Epithelial cell of proximal tubule (primary cell): ENCODE measurements at places on chromosomes 5 and 9. TPM values are rescaled to one million over a fixed set of nuclear protein-coding genes. Genes with fewer than 3 reads are reported as not detected.

DNA sequence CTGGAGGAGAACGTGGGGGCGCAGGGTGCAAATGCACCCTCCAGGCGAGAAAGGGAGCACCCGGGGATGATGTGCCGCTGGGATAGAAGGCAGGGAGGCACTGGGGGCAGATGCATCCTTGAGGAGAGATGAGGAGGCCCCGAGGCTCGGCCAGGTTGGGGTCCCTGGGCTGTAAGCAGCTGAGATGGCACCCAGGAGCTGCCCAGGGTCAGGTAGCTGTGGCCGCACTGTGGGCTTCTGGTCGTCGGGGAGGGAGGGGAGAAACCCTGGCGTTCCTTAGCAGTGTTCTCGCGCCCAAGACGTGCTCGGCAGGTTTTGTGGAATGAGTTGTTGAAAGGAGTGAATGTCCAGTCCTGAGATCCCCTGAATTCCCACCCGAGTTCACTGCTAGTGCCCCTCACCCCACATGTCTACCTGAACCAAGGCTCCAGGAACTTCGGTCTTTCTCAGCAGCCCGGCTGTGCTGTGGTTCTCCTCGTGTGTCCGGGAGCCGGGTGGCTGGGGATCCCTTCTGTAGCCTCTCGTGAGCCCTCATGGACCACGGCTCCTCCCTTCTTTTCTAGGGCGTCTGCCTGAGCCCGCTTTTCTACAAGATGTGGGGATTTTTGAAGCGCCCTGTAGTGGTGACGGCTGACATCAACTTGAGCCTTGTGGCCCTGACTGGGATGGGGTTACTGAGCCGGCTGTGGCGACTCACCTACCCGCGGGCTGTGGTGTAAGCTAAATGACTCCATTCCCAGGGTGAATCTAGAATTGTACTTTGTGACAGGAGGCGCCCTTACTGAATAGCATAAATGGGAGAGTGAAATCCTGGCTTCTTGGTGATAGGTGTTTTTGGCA is 1.1 kb downstream of the POMT1 start:
- DNase-seq = no peak

- DNase-seq = no peak
These were observed 22.3 kb upstream of the ZNF474 start for GRCh38 chr5:122107016-122107415.

FOXD1 gene
- 26.8 and 30.0 TPM in 2 replicates for total RNA-seq

TOMM5 gene
- 159 and 261 TPM in 2 replicates for total RNA-seq

FAM53C gene
- total RNA-seq = 13.7 and 34.7 TPM in 2 replicates

DNA sequence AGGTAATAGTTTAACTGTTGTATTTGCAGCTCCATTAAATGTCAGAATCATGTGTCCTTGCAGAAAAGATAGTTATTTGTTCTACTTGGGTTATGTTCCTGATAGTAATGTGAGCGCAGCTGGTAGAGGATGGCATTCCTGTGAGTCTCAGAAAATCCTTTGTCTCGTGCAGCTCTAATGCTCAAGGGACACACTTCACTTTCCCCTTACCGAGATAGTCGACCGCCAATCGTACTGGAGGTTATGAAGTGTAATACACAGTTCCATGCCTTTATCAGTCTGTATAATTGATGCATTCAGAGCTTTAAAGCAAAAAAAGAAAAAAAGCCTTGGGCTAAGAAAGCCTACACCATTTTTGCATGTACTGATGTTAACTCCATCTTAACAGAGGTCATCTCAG is 60.2 kb upstream of the SRP19 start:
- DNase-seq = no peak
